ENCODE measurements at places on chromosomes 12 and 14.

DNA sequence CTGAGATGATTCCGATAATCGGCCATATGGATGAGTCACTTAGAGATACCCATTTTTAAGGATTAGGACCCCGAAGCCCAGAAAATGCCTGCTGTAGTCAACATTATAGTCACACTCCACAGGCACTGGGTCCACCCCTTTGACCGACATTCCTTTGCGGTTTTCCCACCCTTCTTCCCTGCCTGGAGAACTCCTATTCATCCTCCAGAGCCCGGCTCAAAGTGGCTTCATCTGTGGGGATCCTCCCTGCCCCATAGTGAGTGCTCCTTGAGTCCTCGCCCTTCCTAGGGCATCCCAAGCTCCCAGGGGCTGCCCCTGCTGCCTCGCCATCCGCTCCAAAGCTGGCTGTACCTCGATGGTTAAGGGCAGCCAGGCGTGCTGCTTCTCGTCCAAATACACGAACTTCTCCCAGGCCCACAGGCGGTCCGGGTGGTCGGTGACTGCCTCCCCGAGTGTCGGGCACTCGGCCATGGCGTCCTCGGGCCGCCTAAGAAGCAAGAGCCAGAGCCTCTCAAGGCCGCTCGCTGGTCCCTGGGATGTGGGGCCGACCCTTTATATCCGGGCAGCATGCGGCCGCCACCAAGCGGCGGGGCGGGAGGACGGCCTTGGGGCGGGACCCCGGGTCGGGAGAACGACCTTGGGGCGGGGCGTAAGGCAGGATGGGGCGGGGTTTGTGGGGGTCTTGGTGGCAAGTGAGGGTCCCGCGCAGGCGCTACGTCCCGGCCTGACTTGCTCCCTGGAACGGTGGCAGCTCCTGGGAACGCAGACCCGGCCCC is at the start of gene TCL1A:
TCL1A (minus strand) TSS at position 530 of the 776 bp plus-strand sequence; CDS start at position 471, 59 bp downstream.
- no peak for DNase-seq

DNA sequence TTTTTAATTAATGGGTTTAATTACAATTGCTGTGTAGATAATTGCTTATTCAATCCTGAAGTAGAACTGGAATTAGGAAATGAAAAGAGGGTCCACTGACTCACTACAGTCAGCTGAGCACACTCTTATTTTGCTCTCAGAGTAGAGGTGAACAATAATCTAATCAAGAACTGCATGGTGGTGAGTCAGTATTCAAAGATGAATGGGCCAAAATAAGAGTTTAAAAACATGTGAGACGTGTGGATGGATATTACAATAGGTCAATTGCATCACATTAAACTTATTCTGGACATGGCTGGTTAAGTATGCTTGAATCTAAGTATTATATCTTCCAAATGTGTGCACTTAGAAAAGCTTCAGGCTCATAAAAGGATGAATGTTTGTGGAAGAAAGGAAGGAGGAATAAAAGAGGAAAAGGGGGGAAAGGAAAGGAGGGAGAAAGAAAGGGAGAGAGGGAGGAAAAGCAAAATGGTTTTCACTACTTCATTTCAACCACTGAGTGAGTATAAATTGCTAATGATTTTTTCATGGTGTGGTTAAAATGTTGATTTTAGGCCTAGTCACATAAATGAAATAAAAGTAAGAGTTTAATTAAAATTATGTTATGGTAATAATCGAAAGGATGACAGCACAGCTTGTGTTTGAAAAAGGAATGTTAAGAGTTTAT is 27.0 kb upstream of the EEA1 start:
- no peak for DNase-seq

DNA sequence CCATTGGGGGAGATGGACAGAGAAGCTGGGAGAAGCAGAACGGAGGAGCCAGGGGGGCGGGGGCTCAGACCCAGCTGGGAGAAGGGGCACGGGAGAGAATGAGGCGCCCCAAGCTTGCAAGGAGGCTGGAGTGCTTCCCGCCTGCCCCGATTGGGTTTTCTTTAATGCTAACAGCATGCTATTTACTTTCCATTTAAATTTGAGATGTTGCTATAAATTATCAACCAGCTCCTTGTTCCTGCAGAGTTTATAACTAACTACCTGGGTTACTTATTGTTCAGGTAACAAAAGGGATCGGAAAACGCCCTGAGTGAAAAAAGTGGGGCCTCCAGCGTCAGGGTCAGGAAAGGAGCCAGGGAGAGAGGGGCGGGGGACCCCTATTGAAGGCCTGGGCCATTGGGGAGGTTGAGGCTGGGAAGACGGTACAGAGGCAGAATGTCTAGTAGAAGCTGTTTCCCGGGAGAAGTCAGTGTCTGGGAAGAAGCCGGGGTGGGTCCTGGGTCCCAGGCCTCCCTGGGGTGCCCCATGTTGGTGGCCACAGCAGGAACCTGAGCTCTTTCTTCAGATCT is 2.5 kb downstream of the HNF1A start:
- DNase-seq = no peak

GRCh38 chr14:95660651-95661515 is 25.3 kb upstream of the TCL1B start:
- DNase-seq = no peak

DNA sequence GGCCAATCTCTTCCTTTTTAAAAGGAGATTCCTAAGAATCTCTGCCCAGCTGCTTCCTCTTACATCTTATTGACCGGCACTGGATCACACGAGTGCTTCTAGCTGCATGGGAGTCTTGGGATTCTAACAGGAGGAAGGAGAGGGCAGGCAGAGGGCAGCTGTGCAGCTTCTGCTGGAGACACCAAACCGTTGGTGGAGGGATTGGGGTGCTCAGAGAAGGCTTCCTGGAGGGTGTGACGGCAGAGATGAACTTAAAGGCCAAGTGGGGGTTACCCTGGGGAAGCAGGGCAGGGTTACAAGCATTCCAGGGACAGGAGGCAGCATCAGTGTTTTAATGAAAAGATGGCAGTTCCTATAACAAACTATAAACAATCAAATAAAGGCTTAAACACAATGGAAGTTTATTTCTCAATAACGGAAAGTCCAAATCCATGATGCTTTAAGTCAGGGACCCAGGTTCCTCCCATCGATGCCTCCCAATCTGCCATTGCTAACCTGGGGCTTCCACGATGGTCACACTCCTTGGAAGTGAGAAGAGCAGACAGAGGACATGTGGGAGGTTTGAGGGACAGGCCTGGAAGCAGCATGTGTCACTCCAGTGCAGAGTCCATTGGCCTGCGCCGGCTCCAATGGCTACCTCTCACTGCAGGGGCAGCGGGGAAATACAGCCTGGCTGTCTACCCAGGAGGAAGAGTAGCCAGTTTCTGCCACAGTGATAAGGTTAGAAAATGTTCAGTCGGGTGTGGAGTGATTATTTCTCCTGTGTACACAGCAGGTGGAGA is 53.1 kb upstream of the DDX11 start:
- DNase-seq = no peak

DNA sequence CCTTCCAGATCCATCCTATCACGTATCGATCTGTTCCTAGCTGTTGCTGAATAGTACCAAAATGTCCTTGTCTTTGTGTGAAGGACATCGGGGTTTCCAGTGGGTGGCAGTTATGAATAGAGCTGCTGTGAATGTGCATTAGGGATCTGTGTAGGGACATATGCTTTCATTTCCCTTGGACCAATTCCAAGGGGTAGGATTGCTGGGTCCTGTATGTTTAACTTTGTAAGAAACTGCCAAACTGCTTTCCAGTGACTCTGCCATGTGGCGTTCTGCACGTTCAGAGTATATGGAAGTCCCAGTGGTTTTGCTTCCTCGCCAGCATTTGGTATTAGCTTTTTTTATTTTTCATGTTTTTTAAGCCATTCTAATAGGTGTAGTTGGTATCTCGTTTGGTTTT is 28.6 kb downstream of the PACS2 start:
- no peak for DNase-seq
